ENCODE measurements at places on chromosomes 2 and 18.

DNA sequence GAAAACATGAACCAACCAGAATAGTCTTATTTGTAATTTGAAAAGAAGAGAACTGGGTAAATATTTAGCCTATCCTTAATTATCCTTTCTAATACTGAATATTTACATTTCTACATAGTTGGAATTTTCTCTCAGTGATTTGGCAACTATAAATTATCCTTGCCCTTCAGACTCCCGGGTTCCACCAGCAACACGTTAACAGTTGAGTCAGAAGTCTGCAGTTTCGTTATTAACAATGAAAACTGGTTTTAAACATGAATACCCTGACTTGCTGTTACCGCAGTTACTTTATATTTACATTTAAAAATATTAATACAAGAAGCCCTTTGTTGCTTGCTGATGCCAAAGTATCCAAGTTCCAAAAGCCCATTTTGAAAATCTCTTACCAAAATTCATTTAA, 673.0 kb downstream of the ARHGAP15 start:
- DNase-seq, result no peak
- H3K4me3 ChIP-seq, result no peak overlapping the region

- H3K4me1 ChIP-seq, result no peaks in the 10 kb centered on the region
- H3K4me3 ChIP-seq, result no peak overlapping the region
- no peaks in the 10 kb centered on the region for H3K36me3 ChIP-seq
- no peaks in the 10 kb centered on the region for H3K27me3 ChIP-seq
- DNase-seq, result no peak
Observed at GRCh38 chr2:187148059-187148714, 299.2 kb upstream of the ZSWIM2 start.

DNA sequence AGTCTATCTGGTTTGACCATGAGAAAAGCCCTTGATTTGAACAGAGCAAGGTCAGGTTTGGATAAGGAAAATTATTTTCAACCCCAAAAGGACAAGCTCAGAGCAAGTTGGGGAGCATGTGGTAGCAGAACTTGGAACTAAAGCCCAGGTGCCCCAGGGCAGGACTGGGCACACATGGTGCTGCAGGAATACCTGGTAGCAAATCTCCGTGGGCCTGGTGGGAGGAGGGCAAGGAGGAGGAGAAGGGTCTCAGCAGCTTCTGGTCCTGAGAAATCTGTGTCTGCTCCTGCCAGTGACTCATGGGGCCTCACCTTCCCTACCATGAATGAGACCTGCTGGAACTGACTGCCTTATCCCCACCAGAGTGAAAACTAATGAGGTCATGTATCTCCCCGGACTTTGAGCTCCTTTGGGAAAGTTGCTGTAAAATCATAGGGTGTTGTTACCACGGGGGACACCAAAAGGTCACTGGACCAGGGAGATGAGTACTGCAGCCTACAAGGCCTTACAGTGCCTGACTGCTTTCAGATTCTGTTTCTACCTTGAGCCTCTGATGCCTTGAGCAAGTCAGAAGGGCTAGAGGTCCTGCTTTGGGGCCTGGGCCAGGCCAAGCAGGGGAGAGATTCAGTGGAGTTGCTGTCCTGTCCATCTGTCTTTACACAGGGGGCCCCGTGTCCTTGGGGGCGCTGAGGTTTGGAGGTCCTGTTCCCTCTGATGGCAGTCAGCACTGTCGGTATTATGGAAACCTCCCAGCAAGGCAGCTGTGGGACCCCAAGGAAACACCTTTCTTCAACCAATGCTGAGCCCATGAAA, 304.0 kb downstream of the MYCN start:
- H3K27ac ChIP-seq, result no peak overlapping the region
- no peaks in the 10 kb centered on the region for H3K4me1 ChIP-seq
- H3K36me3 ChIP-seq, result no peaks in the 10 kb centered on the region
- H3K27me3 ChIP-seq, result no peaks in the 10 kb centered on the region
- no peak for DNase-seq
- no peak overlapping the region for H3K4me3 ChIP-seq

DNA sequence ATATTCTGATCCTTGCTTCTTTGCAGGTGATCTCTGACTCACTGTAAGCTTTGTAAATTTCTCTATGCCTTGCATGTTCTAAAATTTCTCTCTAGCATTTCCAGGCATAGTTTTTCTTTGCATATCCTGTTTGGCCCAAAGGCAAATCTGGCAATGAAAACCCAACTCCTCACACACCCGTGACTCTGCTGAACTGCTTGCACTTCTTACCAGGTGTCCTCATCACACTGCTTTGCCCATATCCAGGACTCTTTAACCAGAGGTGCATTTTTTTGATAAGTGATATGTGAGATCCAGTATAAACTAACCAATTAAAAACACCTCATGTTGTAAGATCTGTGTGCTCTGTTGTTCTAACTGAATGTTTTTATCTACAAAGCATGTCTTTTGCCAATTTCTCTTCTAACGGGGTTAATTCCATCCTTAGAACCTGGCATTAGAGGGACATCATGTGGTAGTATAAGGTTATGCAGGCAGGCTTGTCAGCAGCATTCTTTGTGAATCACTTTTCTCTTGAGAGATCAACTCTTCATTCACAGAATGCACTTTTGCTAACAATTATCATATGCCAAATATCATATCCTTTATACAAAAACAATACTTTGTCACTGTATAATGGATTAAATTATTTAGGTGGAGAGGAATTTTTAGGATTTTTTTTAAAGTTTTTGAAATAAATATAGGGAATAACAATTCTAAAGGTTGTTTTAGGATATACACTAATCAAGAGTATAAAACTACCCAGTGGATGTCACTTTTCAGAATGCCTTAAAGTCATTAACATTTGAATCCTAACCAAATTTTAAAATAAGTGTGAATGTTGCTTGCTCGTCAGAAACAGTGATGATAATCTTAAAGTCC, 20.8 kb upstream of the TMX3 start:
- H3K4me1 ChIP-seq, result no peaks in the 10 kb centered on the region
- no peak overlapping the region for H3K27ac ChIP-seq
- peak; percentile 61 for DNase-seq
- no peaks in the 10 kb centered on the region for H3K27me3 ChIP-seq

Data from endothelial cell of umbilical vein (primary cell).